ENCODE measurements at places on chromosomes 1 and 21.

DNA sequence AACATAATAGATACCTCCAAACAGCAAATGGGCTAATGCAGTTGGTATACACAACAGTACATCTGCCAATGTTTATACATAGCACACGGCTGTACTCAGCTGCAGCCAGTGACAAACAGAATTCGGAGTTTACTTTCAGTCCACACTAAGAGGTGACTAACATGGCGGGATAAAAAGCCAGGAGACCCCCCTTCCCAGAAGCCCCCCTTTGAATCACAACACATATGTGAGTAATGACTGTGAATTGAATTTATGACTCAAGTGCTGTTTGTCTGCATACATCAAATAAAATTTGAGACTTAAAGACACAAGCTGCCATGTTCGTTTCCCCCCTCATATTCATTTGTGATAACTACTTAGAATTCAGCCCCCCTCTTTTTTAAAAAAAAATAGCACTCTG, 113.2 kb downstream of the RUNX1 start:
- DNase-seq: no peak

GRCh38 chr1:166112425-166112824, 54.4 kb downstream of the FAM78B start:
- DNase-seq: no peak

DNA sequence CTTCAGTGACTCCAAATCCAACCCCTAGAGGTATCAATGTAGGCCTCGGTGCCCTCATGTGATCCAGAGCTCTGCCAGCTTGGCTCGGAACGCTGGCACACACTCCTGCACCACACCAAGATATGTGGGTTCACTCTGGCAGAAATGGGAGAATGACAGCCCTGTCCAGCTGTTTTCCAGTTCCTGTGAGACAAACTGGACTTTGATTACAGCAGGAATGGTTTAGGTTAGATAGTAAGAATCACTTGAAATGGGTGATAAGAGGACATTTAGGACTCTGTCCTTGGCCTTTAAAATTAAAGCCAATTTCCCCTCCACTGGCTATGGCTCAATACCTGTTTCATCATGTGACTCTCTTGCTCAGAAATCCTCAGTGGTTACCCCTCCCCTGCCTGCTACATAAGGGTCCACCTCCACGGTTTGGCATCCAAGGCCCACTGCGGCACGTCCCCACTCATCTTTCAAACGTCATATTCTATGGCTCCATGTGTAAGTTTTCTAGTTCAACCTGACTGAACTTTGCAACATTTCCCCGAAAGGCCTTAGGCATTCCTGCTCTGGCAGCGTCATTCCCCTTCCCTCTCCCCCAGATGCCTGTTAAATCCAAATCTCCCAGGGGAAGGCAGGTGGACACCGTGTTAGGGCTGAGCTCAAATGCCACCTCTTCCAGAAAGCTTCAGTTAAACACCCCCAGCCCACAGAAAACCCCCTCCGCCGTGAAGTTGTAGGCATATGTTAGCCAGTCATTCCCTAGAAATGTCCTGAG, 44.7 kb downstream of the PLEKHA6 start:
- DNase-seq: no peak

DNA sequence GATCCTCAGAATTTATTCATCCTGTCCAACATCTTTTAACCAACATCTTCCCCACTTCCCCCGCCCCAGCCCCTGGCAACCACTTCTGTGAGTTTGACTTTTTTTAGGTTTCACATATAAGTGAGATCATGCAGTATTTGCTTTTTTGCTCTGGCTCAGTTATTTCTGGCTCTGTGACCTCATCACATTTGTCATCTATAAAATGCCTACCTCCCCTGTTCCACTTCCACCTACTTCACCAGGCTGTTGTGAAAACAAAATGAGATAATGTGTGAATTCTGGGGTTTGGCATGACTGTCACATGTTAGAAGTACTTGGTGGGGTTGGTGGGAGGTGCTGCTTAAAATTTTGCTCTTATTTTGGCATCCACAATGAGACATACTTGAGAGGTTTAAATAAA, 18.4 kb downstream of the HHAT start:
- no peak for DNase-seq

DNA sequence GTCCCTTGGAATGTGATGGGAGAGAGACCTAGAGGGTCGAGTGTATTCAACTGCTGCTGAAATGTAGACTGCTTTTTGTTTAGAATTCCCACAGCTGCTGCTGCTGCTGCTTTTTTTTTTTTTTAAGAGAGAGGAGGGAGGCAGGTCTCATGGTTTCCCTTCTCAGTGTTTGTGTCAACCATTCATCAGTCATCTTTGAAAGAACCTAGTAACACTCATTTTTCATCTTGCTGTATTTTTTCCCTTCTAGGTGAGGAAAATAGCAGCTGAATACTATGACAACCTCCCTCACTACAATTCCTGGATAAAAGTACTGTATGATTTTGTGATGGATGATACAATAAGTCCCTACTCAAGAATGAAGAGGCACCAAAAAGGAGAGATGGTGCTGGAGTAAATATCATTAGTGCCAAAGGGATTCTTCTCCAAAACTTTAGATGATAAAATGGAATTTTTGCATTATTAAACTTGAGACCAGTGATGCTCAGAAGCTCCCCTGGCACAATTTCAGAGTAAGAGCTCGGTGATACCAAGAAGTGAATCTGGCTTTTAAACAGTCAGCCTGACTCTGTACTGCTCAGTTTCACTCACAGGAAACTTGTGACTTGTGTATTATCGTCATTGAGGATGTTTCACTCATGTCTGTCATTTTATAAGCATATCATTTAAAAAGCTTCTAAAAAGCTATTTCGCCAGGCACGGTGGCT, 9.2 kb downstream of the DEGS1 start:
- no peak for DNase-seq

DNA sequence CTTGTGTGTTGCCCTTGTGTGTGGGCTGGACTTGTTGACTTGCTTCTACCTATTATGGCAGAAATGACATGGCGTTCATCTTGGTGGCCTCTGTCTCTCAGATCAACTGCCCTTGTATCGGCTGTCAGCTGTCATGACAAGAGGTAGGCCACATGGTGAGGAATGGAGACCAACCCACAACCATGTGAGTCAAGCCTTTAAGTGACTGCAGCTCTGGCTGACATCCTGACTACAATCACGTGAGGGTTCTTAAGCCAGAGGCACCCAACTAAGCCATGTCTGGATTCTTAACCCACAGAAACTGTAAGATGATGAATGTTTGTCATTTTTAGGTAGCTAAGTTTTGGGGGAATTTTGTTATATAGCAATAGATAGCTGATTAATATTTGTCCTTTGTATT, 82.1 kb downstream of the KCND3 start:
- no peak for DNase-seq
